ENCODE measurements at places on chromosomes 4 and X.

DNA sequence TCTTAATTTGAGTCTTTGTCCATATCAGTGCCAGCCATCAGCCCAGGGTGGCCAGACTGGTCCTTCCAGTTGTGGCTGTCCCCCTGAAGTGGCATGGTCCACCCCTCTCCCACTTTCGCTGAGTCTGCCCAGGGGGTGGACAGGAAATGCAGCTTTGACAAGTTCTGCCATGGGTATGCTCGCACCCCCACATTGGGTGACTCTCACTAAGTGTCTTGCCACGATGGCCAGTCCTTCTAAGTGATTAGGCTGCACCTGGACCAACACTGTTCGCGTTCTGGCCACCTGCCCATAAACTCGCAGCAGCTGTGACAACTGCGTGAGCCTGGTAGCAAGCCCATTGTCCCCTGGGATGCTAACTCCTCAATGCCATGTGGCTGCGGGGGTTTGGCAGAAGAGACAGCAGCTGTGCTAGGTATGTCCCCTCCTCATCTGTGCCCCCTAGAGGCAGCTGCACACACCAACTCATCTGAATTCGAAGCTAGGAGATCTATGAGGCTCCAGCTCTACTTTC, 10.0 kb upstream of the LNX1 start:
- no peak for DNase-seq

DNA sequence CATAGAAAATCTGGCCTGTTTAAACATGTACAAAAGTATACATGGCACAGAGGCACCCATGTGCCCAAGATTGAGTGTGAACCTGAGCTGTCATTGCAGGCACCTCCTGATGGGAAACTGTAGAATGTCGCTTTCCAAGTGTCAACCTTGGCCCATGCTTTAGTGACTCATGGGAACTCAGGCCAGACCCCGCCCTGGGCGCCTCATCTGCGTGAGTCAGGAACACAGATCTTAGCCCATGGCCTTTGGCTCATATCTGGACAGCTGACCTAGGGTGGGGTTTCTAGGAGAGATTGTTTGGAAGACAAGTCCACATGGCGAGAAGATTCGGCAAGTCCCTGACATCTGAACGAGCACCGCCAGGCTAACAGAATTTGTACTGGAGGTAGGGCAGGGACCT, 50.0 kb downstream of the CYTL1 start:
- DNase-seq: no peak

DNA sequence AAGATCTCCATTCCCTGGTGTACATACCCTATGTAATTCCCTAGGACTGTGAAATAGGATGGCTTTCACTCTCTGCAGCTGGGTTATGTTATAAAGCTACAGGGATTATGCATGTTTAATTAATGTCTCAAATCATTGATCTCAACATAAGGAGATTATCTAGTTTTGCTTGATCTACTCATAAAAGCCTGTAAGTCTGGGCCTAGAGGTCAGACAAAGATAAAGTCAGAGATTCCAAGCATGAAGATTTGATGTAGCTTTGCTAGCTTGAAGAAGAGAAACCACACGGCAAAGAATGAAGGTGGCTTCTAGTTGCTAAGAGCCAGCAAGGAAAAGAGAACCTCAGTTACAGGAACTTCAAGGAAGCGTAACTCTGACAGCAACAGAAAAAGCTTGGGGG, 456.9 kb downstream of the CCSER1 start:
- DNase-seq: no peak

DNA sequence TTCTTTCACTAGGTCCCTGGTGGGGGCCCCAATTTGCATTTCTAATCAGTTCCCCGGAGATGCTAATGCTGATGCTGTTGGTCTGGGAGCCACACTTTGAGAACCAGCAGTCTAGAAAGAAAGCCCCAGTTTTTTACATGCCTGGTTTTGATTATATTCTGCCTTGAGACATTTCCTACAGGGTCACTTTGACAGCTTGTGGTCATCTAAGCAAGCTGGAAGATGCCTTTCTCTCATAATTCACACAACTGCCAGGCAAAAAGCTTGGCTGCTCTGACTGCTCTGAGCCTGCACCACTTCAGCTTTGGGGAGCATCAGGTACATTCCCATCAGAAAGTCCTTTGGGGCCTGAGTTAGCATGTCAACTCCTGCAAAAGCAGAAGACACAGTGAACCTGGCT, 5.9 kb upstream of the PLAC1 start:
- DNase-seq: no peak

- no peak for DNase-seq
Observed at GRCh38 chr4:3801521-3801920, 35.3 kb downstream of the ADRA2C start.

DNA sequence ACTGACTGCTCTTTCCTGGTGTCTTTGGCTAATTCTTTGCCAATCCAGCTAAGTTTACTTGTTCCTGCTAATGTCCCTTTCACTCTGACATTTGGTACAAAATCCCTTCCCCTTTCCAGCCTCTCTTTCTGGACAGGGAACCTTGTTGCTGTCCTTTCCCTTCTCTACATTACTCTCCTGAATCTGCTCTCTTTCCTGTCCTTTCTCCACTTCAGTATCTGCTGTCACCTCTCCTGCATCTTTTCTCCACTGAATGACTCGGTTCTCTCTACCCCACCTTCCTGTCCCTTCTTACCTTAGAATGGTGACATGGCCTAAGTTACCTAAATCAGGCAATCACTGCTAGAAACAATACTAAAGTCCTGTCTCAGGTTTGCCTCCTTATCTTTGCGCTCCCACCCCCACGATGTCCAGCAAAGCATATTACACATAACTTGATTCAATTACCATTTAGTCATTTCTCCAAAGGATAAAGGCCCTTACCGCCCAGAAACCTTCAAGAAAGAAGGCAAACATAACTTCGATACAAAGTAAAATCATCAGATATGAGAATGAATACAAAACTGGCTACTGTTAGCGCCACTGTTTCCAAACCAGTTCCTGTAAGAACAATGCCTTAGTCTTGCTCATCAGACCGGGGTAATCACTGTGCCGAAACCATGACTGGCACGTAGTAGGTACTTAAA, 890 bp downstream of the BOD1L1 start:
- peak; percentile 5 for DNase-seq

DNA sequence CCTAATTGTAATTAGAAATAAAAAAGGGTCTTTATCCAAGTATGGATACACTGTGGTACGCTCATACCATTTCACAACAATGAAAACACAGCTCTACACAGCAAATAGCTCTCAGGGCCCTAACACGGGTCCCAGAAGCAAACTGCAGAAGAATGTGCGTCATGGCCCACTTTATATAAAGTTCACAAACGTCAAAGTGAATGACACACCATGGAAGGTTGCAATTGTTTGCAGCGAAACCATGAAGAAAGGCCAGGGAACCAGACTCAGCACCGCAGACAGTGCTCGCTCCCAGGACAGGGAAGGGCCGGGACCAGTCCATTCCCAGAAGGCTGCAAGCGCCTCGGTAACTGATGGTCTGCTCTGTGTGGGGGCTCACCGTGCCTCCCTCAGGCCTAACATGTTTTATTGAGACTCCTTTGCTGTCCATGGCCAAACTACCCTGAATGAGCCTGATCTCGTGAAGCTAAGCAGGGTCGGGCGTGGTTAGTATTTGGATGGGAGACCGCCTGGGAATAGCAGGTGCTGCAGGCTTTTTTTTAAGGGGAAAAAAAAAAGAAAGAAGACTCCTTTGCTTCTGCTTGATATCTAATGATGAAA, 47.8 kb downstream of the ACOX3 start:
- DNase-seq: no peak

GRCh38 chr4:186554914-186555827, at the start of gene MTNR1A:
TSS of gene MTNR1A (minus strand) at chr4:186555567. CDS start at chr4:186555365, 202 bp downstream.
- peak; percentile 2 for DNase-seq

- no peak for DNase-seq
Observed at GRCh38 chrX:76439188-76439587, 11.7 kb downstream of the MAGEE1 start.

DNA sequence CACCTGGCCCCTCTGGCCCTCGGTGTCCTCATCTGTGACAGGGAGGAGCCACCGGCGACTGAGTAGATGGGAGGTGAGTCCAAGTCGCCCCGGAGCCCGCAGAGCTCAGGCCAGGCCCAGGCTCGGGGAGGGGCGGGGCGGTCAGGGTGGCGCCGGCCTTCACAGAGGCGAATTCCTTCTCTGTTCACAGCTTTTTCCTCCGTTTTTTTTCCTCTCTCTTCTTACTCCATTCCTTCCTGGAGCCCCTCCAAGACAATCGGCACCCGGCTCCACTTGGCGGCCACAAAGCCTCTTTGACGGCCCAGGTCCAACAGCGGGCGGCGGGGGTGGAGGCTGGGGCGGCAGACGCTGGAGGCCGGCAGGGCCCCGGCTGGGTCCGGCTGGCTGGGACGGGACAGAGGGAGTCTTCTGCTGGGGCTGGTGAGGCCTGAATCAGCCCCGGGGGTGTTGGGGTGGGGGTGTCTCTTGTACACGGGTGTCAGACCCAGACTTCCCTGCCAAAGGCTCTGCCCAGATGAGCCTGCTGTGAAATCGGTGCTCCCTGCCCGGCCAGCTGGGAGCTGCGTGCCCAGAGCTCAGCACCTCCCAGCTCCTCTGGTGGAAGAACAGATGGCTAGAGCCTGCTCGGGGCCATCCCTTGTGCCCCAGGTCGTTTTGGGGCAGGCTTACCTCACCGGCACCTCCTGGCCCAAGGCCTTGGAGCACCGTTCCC, 22.6 kb downstream of the FGFRL1 start:
- no peak for DNase-seq

GRCh38 chr4:38982361-38983095, 49.7 kb downstream of the TMEM156 start:
- DNase-seq: no peak

DNA sequence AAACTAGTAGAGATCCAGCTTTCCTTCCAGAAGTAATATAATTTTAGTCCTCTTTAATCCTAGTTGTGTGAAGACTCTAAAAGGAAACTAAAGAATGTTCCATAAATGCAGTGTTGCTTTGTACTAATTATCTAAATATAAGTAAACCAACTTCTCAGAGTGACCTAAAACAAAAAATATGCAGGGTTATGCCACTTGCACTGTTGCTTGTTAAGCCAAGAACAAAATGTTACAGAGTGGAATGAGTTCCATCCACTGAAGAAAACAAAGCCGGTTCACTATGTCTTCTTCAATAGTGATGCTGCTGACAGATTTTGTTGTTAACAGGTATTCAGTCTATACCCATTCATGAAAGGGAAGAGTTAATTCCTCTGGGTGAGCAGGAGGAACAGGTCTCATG, 252.0 kb upstream of the DIAPH2 start:
- no peak for DNase-seq

GRCh38 chr4:174464949-174465348, 57.3 kb downstream of the HPGD start:
- no peak for DNase-seq

- DNase-seq: no peak
Observed at GRCh38 chr4:158873795-158874401, 105.1 kb downstream of the FNIP2 start.

GRCh38 chr4:72365016-72365415, 204.0 kb downstream of the ADAMTS3 start:
- DNase-seq: no peak

DNA sequence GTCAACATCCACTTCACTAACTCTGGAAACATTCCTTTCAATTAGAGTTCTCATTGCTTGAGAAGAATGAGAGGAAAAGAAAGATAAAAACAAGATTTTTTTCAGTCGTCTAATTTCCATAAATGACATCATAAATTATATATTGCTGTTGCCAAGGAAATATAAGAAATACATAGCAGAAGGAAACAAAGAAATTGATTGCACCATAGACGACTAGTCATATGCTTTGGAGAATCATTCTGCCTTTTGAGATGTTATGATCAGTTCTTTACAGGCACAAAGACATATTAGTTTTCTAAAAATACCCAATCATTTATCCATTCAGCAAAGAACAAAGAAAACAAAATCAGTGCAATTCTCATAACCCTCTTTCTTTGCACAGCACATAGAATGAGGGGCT, 672 bp upstream of the C1QTNF7 start:
- DNase-seq: no peak

- no peak for DNase-seq
Observed at GRCh38 chr4:13599159-13599558, 28.4 kb downstream of the BOD1L1 start.
